ENCODE measurements at places on chromosomes 4 and X. TPM values are rescaled to one million over a fixed set of nuclear protein-coding genes. Genes with fewer than 3 reads are reported as not detected.
A peak's percentile ranks its signal among the peaks of the same experiment; 100 is the strongest.

DNA sequence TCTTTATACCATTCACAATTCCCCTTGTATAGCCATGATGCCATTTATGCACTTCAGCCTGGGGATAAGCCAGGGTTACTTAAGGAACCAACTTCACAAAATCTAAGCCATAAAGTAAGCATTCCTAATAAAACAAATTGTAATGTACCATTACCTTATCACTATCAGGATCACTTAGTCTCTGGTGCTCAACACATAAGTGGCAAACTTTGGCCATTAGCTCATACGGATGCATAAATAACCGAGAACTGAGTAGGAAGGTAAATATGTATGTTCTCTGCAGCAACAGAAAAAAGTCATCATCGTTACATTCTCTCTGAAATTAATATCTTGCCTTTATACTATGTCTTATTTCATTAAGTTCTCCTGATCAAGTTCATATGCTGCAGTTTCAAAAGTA, 14.4 kb downstream of the RASGEF1B start:
- no peak for DNase-seq

DNA sequence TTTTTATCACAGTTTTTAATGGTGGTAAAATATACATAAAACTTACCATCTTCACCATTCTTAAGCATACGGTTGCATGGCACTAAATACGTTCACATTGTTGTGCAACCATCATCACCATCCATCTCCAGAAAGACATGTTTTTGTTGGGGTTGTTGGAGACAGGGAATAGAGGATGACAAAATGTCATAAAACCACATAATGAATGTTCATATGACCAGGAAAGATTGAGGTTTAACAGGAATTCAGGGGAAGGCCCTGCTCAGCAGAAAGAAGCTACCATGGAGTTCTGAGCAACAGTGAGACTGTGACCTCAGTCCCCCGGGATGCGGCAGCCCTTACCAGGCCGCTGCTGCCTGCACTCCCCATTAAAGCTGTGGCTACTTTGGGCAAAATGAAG, 63.9 kb upstream of the TRIM2 start:
- no peak for DNase-seq

GRCh38 chrX:10548688-10549087, 71.7 kb downstream of the MID1 start:
- DNase-seq = no peak

DNA sequence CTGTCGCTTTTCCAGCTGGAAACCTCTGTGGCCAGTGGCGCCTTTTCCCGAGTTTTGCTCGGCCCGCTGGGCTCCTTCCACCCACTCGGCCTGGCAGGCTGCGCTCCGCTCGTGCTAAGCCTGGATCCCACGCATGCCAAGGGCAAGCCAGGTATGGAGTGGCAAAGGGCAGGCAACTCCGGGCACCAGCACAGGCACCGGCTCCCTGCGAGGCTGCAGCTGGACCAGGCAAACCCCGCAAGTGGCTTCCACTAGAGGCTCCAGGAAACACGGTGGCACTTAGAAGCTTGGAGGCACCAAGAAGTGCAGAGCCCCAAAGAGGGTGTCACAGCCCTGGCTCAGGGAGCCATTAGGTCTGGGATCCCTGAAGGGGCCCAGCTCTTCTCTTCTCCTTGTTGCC, 59.5 kb downstream of the PPA2 start:
- no peak for DNase-seq

- no peak for DNase-seq
Observed at GRCh38 chrX:32592786-32593185, 618.6 kb downstream of the DMD start.

- no peak for DNase-seq
Observed at GRCh38 chr4:85884251-85884650, 409.3 kb downstream of the ARHGAP24 start.

DNA sequence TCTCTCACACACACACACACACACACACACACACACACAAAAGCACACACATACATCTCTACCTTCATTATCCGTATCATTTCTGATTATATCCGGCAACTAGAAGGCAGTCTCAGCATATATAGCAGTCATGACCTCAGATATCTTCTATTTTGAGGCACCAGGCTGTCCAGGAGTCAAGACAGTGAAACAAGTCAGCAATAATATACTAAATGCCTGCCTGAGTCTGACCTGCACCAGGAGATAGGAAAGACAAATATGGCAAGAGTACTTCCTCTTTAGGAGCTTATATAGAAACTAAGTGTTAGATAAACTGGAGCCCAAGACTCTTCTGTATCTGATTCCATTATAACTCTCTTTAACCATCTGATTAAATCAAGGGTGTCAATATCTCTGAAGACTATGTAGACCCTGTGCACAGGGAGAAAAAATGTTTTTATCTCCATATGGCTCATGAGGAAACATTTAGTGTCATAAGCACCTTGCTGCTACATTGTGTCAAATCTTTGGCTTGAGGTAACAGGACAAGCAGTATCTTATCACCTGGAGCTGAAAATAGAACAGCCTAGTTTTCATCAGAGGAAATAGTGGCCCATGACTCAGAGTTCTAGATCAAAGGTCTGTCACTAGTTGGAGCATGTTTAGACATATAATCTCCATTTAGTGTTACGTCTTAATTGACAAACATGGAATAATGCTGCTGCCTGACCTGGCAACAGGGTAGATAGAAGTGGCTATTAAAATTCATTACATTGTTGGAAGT, 27.0 kb upstream of the FAM47B start:
- no peak for DNase-seq

GRCh38 chr4:78928835-78929234, 10.4 kb downstream of the PAQR3 start:
- no peak for DNase-seq

GRCh38 chr4:11496351-11496829, 67.7 kb upstream of the HS3ST1 start:
- no peak for DNase-seq

DNA sequence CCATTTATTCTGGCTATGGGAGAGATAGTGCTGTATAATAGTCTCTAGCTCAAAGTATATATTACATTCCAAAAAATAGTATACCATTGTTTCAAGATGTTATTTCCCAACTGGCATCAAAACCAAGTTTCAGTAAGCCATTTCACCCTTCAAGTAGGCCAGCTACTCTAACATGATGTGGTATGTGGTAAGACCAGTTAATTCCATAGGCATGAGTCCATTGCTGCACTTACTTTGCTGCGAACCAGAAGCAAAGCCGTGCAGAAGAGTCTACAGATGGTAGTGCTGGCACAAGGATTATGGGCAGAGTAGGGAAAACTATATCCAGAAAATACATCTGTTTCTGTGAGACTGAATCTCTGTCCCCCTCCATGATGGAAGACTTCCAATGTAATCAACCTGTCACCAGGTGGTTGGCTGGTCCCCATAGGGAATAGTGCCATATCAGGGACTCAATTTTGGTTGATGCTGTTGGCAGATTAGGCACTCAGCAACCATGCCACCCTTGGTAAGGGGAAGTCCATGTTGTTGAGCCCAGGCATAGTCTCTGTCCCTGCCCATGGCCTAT, 49.8 kb upstream of the HSD17B10 start:
- no peak for DNase-seq

- no peak for DNase-seq
Observed at GRCh38 chr4:139656614-139657486, 8.8 kb upstream of the MGST2 start.

DNA sequence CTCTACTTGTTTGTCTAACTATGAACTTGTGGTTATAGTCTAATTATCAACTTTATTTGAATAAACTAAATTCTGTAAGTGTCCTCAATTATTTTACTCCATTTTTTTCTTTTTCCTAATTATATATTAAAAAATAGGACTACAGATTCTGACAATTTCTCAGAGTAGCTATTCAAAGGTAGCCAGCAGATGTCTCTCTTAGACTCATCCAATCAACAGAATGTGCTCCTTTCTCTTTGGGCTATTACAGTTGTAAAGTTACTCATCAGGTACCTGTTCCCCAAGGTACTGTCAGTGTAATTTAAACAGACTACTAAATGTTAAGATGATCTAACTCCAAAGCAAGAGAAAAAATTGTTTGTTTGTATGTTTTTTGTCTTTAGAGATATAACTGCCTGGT, 248.6 kb downstream of the PCDH18 start:
- DNase-seq = no peak

- no peak for DNase-seq
Observed at GRCh38 chr4:24896056-24896455, 16.8 kb downstream of the CCDC149 start.

DNA sequence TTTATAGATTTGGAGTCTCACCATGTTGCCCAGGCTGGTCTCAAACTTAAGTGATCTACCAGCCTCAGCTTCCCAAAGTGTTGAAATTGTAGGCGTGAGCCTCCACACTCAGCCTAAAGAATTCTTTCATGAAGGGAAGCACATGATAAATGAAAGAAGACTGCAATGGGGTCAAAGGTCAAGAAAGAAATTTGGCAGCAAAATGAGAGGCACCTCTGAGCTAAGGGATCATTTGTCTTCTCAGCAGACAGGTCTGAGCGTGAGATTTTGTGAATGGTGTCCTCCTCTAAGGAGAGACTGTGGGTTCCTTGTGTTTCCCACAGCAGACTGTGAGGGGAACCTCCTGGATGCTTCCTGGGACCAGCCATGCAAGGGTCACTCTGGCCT, 57.5 kb upstream of the EGFL6 start:
- DNase-seq = no peak

DNA sequence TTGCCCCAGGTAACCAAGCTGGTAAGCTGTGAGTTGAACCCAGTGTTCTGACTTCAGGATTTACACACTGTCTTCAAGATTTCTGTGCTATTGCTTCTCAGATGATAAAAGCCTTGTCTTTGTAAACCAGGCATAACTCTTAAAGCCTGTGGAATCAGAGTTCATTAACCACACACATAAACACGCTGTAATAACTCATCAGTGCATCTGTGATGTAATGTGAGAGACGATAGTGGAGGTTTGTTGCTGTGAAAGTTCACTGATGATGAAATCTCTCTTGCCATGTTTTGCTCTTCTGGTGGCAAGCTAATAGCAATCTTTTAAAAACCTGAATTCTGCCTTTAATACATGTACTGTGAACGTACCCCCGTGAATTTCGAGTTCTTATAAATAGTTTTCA, 41.5 kb downstream of the CLCN4 start:
- DNase-seq = no peak

DNA sequence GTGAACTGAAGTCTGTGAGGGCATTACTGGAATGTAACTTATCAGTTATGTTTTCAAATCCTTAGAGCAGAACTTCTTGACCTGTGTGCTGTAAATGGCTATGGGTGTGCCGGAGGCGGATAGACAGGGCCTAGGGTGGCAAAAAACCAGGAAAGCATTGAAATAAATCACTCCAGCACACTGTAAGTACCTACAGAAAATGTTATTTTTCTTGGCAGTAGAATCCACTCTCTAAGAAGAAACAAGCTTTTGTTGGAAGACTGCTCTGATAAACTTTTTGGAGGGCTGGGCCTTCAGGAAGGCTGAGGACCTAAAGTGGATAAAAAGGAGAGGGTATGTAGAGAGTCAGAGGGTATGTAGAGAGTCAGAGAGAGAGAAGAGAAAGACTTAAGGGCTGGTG, 14.9 kb downstream of the CPE start:
- no peak for DNase-seq

DNA sequence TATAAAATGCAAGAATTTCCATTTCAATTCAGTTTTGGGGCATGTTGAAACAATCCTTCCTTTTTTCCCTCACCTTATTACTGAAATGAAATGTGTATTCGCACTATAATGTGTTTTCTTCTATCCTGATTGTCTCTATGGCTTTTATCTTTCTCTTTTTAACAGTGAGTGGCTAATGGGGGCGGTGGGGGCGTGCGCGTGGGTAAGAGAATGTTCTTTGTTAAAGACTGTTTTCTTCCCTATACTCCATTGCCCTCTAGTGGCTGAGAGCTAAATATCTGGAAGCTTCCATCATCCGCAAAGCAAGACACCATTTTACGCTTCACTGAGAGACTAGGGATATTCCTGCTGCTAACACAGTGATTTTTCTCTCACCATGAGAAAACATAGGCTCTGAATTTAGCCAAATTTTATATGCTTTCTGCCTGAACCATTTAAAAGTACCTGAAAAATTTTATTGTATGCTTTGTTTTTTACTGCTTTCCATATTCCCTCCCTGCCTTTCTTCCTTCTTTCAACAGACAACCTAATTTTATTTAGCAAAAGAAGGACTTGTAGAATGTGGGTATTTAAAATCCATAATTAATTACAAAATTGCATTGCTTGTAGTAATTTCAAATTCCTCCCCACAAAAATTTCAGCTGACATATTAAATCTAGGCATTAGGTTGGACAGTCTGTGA, 194.0 kb downstream of the GASK1B start:
- peak; percentile 50 for DNase-seq

DNA sequence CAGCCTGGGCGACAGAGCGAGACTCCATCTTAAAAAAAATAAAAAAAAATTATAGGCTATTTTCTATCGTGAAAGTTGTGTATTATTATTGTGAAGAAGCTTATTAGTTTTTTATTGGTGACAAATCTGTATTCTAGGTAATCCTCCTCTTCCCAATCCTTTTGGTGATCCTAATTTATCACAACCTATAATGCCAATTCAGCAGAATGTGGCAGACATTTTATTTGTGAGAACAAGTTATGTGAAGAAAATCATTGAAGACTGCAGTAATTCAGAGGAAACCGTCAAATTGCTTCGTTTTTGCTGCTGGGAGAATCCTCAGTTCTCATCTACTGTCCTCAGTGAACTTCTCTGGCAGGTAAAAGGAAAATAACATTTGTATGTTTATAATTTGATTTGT, 109.4 kb upstream of the DDX3X start:
- DNase-seq = no peak

DNA sequence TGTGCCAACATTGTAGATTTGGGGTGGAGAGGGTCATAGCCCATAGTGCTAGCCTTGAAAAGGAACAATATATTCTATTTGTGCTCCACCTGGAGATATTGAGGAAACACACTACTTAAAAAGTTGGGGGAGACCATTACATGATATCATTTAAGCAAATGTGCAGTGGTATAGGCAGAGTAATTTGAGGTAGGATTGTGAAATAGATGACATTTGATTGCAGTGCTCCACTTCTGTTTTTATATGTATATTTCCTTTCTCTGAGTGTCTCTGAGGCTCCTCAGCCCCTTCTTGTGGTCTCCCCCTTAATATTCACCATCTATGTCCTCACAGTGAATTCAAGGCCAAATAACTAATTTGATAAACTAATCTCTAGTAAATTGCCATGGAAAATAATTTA, 85.6 kb upstream of the NMU start:
- DNase-seq = no peak

The NPFFR2 gene
- 1.7 TPM for polyA plus RNA-seq

The MEPE gene
- polyA plus RNA-seq = not detected

The PRKG2 gene
- polyA plus RNA-seq = 2.6 TPM

The TIGD2 gene
- polyA plus RNA-seq = 5.3 TPM

The SPATA18 gene
- 1.3 TPM for polyA plus RNA-seq

The FGFRL1 gene
- polyA plus RNA-seq = 42.0 TPM

The HSFX3 gene
- polyA plus RNA-seq = not detected

The PGAM4 gene
- polyA plus RNA-seq = 0.19 TPM

The HMGN5 gene
- 34.9 TPM for polyA plus RNA-seq

The SLC49A3 gene
- polyA plus RNA-seq = 7.1 TPM

The CT45A2 gene
- not detected for polyA plus RNA-seq

The SPINK2 gene
- not detected for polyA plus RNA-seq

The HS3ST1 gene
- polyA plus RNA-seq = 0.40 TPM

The SYNPO2 gene
- polyA plus RNA-seq = 16.3 TPM
